AG04450 (cell line): ENCODE measurements at places on chromosomes 6 and 20.

DNA sequence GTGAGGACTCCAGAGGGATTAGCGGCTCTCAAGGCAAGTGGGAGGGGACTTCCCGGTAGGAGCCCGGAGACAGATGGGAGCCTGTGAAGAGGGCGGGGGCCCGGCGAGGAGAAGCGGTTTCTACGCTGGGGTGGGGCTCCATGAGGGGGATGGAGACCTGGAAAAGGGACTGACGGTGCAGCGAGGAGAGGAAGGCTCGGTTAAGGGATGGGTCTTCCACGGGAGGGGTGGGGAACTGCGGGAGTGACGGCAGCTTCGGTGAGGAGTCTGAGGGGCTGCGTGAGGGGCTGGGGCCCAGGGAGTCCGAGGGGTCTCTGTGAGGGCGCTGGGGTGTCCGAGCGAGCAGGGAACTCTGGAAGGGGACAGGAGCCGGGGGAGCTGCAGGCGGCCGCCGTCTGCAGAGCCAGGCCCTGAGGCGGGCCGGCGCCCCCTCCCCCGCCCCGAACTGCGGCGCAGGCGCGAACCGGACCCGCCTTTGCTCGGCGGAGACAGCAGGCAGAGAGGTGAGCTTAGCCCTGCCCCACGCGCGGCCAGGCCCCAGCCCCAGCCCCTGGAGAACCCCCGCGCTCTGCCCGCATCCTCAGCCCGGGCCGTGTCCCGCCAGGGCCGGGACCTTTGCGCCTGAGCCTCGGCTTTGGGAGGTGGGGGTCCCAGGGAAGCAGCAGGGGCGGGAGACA is at the start of gene NRSN2:
Gene NRSN2, plus strand, starts transcription at position 472 of the 677 bp plus-strand sequence. CDS start 2,533 bp downstream, outside the sequence.
- no peak for DNase-seq

- DNase-seq = no peak
Measured at GRCh38 chr20:62045529-62046285, 20.0 kb downstream of the TAF4 start.

DNA sequence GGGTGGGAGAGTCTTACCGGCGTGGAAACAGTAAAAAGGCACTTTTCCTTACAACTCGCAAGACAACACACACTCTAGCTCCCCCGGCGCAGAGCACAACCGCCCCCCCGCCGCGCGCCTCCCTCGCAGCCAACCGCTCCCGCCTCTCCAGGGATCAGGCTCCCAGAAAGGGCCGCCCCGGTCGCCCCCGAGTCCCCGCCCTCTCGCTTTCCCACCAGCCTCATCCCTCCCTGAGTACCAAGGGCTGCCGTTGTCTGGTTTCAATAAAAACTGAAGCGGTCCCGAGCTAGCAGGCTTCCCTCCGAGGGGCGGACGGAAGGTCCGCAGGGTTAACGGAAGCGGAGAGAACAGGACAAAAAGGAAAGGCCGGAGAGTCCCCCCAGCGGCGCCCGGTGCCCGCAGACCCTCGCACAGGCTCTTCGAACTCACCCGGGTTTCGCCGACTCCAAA is 804 bp downstream of the ELOVL5 start:
- no peak for DNase-seq

GRCh38 chr6:152054441-152054840 is 247.0 kb downstream of the ESR1 start:
- no peak for DNase-seq

- peak; percentile 56 for DNase-seq
Measured at GRCh38 chr20:20010639-20011500, 6.3 kb upstream of the NAA20 start.

DNA sequence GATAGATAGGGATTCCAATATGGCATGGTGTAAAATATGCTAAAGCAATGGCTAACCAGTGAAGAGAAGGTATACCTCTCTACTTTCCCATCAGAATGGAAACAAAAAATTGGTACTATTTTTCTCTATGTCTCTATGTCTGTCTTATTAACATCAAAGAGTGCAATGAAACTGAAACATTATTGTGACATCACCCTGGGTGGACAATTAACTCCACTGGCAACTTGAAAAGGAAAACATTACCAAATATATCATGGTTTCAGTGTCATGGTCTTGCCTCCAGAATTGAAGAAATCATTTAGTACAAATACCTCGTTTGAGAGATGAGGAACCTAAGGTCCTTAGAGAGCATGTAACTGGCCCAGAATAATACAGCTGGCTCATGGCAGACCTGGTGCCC is 1132.5 kb upstream of the MAP3K7 start:
- DNase-seq = no peak
